Germinal center (tissue), 1 donor: ENCODE measurements at places on chromosomes 7 and 10.

GRCh38 chr7:139034855-139035585 lies 822 bp downstream of the ZC3HAV1L start:
- DNase-seq, result peak; percentile 58

- no peak for DNase-seq
Measured at GRCh38 chr7:70743531-70744325, 388.2 kb upstream of the GALNT17 start.

- no peak for DNase-seq
Measured at GRCh38 chr7:120272701-120273475, at the start of gene KCND2. Gene KCND2, plus strand, starts transcription at chr7:120273175.

GRCh38 chr7:70647801-70648498 lies 484.0 kb upstream of the GALNT17 start:
- DNase-seq, result no peak

DNA sequence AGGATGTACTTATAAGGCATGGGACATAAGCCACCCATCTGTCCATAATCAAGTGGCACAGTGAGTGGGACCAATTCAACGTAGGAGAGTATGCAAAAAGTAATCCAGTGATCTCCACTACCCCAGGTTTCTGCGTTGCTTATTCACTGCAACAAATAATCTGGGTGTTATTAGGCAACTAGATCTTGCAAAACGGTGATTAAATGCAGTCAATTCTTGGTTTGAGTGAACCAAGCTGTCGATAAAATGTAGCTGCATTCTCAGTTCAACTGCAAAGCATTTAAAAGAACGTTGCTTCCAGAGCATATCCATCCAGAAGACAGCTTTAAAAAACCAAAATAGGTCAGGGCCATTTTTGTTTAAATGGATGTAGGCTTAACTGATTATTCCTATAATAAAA lies 5.0 kb downstream of the LSMEM1 start:
- no peak for DNase-seq

DNA sequence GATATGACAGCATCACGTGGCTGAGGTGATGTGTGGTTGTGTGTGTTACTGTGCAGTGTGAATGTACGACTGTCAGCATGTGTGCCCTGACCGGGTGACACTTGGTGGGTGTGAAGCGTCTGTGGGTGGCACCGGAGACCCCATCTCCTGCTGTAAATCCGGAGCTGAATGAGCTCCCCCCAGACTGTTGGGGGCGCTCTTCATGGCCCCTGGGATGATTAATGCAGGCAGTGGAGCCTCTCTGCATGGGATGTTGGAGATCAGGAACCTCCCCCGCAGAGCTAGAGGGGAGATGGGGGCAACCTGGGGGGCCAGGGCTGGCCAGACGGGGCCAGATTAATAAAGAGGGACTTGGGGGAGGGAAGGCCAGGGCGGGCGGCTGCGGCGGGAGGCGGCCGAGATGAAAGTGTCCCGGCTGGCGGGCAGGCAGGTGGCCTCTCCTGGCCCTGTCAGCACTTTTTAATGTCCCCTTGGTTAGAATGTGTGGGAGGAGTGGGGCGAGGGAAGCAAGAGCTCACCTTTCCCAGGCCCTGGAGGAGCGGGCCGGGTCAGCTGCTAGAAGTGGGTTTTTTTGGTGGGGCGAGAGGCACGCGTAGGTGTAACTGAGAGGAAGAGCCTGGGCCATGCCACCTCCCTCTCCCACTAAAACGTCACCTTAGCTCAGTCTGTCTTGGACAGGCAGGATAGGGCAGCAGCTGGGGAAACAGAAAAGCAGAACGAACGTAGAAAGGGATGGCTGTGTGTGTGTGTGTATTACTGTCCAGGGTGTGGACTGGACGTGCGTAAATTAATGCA lies 34.1 kb downstream of the HIF1AN start:
- DNase-seq, result no peak

DNA sequence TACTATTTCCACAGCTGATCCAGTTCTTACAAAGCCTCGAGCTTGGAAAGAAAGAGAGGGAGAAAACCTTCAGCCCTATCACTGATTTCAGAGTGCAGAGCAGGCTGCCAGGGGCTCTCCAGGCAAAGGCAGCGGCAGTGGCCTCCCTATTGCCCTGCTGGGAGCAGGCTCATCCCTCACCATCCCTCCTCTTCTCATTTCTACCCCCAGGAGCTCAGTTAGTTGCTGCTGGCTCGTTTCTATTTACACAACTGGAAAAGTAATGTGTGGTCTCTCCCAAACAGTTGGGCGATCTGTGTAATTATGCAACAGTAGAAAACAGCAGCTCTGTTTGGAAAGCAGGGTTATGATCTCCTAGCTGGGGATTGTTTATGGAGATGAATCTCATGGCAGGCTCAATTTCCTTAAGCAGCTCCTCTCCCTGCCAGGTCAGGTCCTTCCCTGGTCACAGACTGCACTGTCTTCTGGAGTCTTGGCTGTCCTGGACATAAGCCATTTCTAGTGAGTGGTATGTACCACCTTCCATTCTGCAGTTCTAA lies 28.7 kb upstream of the TNS3 start:
- no peak for DNase-seq

GRCh38 chr7:71511361-71511807 lies 379.4 kb downstream of the GALNT17 start:
- DNase-seq, result no peak

GRCh38 chr7:40506158-40506557 lies 371.4 kb downstream of the SUGCT start:
- no peak for DNase-seq

DNA sequence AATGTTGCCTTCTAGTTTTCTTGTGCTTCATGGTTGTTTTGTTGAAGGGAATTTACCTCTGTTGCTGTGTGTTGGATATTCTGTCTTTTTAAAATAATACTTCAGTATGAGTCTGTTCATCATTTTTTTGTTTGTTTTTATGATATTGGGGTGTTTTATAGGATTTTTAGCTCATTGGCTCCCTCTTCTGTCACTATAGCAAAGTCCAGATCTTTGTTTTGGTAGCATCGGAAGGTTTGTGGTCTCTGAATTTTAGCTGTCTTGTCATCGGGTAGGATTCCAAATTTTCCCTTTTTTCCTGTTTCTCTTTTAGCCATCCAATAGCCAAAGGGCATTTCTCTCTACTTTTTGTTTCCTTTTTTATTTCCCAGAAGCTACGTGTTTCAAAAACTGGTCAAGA lies 91.4 kb downstream of the EXOC4 start:
- peak; percentile 5 for DNase-seq

- DNase-seq, result no peak
Measured at GRCh38 chr10:84510121-84510520, 181.7 kb downstream of the CCSER2 start.

DNA sequence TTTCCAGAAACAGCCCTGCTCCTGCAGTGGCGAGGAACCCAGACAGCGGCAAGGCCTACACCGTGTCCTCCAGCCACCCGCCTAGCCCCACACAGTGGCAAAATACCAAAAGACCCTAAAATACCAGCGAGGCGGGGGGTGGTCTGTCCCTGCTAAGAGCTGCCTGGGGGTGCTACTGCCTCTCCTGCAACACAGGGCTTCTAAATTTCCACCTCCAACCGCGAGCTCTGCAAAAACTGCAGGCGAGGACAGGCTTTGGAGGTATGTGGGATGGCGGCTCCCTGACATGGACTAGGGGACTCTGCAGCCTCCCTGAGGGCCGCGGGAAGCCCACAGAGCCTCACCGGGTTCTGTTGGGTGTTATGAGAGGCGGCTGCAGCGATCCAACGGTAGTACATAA lies 122.3 kb downstream of the WDR37 start:
- no peak for DNase-seq

GRCh38 chr10:48363617-48364355 lies 57.3 kb downstream of the MAPK8 start:
- DNase-seq, result peak; percentile 17

GRCh38 chr7:73974101-73974947 lies 53.6 kb upstream of the ELN start:
- DNase-seq, result no peak

DNA sequence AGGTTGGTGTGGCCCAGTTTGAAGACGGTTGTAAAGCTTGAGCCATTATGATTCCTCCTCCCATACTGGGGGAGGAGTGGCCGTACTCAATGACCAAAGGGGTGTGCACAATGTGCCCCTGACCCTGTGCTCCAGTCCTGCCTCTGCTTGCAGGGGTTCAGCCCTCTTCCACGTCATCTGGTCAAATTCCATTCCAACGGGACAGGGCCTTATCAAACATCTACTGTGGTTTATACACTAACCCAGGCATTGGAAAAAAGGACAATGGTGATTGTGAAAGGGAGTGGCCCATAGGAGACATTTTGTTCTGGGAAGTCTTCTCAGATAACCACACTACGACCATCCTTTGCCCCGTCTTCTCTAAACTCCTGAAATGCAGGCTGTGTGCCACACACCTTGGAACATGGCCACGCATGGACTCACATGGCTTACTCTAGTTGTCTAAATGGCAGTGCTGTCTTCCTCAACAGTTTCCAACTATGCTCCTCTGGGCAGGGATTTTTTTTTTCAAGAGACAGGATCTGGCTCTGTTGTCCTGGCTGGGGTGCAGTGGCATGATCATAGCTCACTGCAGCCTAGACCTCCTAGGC lies 103.0 kb downstream of the JCAD start:
- DNase-seq, result no peak

GRCh38 chr10:62327885-62328284 lies 46.3 kb upstream of the ZNF365 start:
- DNase-seq, result no peak

DNA sequence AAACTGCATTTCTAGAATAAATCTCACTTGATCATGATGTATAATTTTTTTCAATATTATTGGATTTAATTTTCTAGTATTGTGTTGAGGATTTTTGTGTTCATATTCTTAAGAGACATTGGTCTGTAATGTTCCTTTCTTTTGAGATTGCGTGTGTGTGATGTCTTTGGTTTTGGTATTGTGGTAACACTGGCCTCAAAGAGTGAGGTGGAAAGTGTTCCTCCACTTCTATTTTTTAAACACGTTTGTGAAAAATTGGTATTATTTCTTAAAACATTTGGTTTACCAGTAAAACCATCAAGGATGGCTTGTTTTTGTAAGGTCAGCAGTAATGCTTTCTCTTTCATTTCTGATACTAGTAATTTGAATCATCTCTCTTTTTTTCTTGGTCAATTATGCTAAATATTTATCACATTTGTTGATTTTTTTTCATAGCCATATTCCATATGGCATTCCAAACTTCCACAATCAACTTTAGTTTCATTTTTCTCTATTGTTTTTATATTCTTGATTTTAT lies 290.2 kb upstream of the CDC14C start:
- DNase-seq, result no peak

GRCh38 chr7:44143646-44144250 lies 2.6 kb upstream of the MYL7 start:
- DNase-seq, result no peak

GRCh38 chr10:85542936-85543730 lies 823.5 kb downstream of the GRID1 start:
- DNase-seq, result no peak

GRCh38 chr10:66773472-66773817 lies 152.4 kb upstream of the LRRTM3 start:
- DNase-seq, result no peak

GRCh38 chr7:158228131-158228530 lies 359.5 kb downstream of the PTPRN2 start:
- no peak for DNase-seq

DNA sequence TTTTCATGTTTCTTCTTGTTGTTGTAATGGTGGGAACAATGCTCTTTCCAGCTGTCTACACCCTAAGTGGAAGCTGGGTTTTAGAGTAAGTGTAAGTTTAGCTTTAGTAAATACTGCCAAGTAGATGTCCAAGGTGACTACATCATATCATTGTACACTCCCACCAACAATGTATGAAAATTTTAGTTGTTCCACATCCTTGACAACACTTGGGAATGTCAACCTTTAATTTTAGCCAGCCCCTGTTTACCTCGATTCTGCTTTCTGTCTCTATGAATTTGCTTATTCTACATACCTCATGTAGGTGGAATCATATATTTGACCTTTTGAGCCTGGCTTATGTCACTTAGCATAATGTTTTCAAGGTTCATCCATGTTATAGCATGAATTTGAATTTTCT lies 93.0 kb downstream of the MTPAP start:
- no peak for DNase-seq

- no peak for DNase-seq
Measured at GRCh38 chr7:156781972-156782371, 111.0 kb downstream of the LMBR1 start.

DNA sequence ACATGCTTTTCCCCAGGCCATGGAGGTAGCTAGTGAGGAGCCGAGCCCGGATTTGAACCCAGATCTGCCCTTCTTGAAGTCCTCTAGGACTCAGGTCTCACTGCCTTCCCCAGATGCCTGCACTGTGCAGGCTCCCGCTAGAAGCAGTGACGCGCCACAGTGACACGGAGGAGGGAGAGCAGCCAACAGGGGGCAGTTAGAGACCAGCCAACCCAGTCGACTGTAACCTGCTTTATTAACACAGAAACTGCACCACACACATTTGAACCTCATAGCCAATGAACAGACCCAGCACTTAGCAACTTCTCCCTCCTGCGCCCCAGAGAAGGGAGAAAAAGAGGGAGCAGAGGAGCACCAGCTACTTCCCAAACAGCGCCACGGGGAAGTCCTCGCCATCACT lies 27.4 kb downstream of the PILRA start:
- DNase-seq, result no peak

- no peak for DNase-seq
Measured at GRCh38 chr10:124525751-124526600, 64.4 kb downstream of the LHPP start.

- peak; percentile 47 for DNase-seq
Measured at GRCh38 chr10:3178042-3178441, 5.5 kb upstream of the PITRM1 start.

- no peak for DNase-seq
Measured at GRCh38 chr7:48636391-48637015, 287.8 kb upstream of the CDC14C start.

GRCh38 chr10:96496281-96496925 lies 17.3 kb downstream of the TLL2 start:
- DNase-seq, result no peak

DNA sequence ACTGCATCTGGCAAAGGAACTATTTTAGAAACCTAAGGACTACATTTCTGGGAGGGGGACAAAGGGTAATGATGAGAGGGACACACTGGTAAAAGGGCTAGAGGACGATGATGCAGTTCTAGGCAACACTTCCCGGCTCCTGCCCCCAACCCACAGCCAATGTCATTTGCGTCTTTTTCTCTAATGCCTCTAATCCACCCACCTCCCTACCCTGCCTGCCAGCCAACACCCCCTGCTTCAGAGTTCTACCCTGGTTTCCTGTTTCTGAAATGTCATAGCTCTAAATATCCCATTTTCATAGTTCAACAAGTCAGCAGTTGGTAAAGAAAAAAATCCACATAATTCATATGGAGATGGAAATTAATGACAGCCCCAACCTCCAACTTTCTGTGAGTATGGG lies 79.0 kb downstream of the KIAA1549 start:
- no peak for DNase-seq

DNA sequence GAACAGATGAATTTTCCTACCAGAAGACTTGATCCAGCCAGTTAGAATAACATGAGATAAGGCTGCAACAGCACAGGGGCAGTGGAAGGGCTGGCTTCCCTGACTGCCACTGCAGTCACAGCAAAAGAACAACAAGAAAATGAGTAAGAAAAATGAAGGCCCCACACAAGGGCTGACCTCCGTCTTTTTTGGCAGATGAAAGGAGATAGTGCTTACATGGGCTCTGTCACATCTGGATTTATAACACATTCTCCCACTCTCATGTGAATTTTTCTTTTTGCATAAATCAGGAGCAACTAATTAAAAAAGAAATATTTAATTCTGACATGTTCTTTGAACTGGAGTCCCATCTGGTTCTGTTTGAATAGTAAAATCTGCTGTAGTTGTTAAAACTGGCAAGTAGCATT lies 99.6 kb downstream of the NRP1 start:
- no peak for DNase-seq

GRCh38 chr7:46131916-46132795 lies 211.1 kb upstream of the IGFBP3 start:
- no peak for DNase-seq
